Activated naive CD4-positive, alpha-beta T cell (primary cell): ENCODE measurements at places on chromosomes 2 and 18.

GRCh38 chr2:60116161-60116875, 437.1 kb downstream of the BCL11A start:
- DNase-seq, result no peak

- no peak for DNase-seq
These were observed 326.5 kb downstream of the SATB2 start for GRCh38 chr2:199131136-199131655.

DNA sequence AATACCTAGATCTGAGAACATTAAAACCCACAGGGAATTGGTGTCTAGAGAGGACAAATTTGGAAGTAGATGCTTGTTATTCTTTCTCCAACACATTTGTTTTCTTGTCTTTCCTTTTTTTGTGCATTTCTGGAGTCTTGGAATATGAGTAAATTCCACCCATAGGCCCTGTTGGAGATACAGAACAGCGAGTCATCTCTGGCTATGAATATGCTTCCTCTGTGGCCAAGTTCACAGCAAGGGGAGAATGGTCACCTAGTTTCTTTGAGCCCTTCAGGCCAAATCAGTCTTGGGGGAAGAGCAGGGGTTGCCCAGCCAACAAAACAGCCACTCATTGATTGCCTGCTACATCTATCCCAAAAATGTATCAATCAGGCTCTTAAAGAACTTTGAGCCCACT, 31.3 kb downstream of the SP140L start:
- no peak for DNase-seq

GRCh38 chr2:3132466-3132865, 245.2 kb downstream of the EIPR1 start:
- no peak for DNase-seq

DNA sequence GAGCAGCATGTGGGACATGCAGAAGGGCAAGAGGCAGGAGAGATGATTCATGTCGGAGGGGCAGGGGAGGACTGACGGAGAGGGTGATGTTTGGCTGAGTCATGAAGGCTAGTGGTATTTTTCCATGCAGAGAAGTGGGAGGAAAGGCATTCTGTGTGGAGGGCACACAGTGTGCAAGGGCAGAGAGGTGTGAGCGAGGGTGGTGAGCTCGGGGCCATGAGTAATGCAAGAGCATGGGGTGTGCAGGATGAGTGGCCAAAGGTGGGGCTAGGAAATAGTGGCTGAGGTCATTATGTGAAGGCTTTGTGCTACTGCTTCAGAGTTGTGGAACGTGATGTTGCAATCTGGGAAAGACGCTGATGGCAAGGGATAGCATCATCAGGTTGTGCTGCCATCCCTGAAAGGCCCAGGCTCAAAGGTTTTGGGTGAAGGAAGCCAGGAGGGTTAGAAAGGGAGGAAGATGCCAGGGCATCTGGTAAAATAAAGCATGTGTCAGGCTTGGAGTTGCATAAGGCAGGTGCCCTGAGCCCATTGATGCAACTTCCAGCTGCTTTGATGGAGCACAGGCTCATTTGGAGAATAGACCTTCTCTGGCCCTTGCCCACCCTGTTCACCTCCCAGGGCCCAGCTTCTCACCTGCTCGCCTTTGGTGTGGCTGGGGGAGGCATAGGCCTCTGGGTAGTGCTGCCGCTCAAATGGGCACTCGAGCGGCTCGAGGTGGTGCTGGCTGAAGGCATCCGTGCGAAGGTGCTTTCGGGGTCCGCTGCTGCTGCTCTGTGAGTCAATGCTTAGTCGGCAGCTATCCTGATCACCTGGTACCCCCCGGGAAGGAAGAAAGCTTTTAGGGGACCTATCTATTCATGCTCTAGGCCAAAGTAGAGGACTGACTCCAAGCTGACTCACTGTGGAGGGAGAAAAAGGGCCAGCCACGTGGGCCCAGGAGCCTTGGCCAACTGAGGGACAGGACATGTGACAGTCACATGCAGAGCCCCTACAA, 37.5 kb downstream of the PAX8 start:
- DNase-seq, result no peak

GRCh38 chr18:48787203-48788151, 163.3 kb downstream of the SMAD7 start:
- no peak for DNase-seq

GRCh38 chr2:2715036-2715818, 384.2 kb upstream of the MYT1L start:
- DNase-seq, result no peak

GRCh38 chr2:67834482-67834881, 228.3 kb downstream of the C1D start:
- no peak for DNase-seq

- DNase-seq, result no peak
These were observed 21.7 kb downstream of the BCL2 start for GRCh38 chr18:63297687-63298399.

DNA sequence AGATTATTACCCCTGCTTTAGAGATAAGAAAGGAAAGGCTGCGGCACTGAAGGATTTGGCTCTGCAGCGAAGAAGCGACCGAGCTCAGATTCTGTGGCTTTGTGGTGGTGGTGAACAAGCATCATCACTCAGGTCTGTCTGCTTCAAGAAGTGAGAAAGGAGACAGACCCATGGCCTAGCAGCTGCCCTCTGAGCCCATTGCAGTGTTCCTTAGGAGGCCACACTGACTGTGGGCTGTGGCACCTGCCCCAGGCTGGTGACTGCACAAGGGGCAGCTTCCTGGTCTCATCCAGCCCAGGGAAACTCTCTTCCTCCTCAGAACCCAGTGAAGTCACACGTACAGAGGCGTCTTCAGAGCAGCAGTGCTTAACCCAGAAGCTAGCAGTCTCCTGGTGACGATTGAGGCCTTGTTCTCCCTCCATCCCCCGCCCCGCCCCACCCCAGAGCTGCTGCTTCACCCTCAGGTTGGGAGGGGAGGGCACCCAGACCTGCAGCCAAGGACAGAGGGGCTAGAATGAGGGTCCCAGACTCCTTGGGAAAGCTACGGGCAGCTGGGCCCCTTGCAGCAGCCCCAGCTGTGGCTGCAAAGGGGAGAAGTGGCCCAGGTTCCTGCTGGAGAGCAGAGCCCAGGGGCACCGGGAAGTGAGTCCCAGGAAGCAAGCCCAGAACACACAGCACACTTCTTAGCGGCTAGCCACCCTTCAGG, 22.2 kb downstream of the BIN1 start:
- no peak for DNase-seq

GRCh38 chr2:111957872-111958354, 59.5 kb downstream of the MERTK start:
- DNase-seq, result no peak

GRCh38 chr2:85705680-85706039, 11.5 kb downstream of the GNLY start:
- DNase-seq, result no peak

GRCh38 chr18:8657050-8657820, 48.0 kb downstream of the RAB12 start:
- no peak for DNase-seq

GRCh38 chr2:83837823-83838222, 621.3 kb downstream of the SUCLG1 start:
- no peak for DNase-seq

GRCh38 chr18:11260961-11261461, 111.6 kb upstream of the PIEZO2 start:
- no peak for DNase-seq

DNA sequence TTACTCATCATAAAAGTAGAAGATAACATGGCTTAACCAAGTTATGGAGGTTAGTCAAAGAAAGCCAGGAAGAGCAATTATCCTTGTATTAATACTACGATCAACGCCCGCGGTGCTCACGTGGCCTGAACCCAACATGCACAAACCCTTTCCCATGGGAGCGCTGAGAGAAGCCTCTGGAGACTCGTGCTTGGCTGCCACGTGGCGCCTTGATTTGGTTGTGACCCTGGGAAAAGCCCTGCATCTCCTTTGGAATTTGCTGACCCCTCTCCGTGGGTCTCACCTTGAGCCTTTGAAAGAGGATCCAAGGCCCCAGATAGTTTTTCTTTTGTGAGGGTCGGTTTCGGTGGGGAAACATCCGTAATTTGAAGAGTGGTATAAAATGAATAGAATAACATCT, 255.6 kb downstream of the DCDC2C start:
- no peak for DNase-seq

GRCh38 chr2:127609031-127609751, 36.8 kb upstream of the GPR17 start:
- DNase-seq, result no peak

DNA sequence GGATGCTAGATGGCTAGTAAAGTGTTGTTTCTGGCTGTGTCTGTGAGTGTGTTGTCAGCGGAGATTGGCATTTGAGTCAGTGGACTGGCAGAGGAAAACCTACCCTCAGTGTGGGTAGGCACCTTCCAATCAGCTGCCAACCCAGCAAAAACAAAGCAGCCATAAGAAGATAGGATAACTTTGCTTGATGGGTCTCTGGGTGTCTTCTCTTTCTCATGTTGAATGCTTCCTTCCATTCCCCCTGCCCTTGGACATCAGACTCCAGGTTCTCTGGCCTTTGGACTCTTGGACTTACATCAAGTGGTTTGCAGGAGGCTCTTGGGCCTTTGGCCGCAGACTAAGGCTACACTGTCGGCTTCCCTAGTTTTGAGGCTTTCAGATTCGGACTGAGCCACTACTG, 429.0 kb upstream of the ZNF804A start:
- DNase-seq, result no peak

- no peak for DNase-seq
These were observed 99.2 kb downstream of the RAPGEF4 start for GRCh38 chr2:172834881-172835280.

DNA sequence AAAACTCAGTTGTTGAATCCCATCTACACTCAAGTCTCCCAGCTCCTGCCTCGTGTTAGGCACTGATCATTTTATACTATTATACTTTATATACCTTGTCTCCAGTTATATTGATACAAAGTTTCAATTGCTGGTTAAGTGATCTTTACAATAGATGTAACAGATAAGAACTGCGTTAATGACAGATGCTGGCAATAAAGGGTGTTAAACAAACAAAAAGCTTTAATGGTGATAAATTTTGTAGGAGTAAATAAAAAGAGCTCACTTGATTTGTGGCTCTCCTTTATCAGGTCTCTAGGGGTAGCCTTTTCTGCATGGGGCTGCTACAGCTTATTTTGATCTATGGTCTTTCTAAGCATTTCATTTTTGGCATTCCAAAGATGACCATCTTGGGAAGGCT, 106.9 kb upstream of the GAREM1 start:
- DNase-seq, result no peak

GRCh38 chr2:46679761-46680160, 200.4 kb downstream of the TMEM247 start:
- no peak for DNase-seq

DNA sequence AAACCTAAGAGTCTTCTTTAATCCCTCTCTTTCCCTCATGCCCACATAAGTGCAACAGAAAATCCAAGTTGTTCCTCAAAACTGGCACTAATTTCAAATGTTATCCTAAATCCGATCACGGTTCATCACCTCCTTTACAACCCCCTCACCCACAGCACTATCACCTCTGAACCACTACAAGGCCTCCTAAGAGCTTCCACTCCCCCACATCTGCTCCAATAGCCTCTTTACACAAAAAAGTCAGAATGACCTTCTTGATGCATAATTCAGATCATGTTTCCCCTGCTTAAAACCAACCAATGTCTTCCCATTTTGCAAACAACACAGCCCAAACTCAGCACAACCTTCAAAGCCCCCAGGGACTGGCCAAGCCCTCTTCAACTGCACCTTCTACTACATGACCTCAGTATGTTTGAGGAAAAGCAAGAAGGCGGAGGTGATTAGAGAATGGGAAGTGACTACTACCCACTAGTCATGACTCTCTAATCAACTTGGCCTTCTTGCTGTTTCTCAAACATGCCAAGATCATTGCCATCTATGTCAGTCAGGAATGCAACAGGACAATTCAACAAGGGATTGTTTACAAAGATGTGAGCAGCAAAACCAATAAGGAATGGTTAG, 34.6 kb upstream of the GCC2 start:
- no peak for DNase-seq

- no peak for DNase-seq
These were observed 238.2 kb downstream of the CDH7 start for GRCh38 chr18:65988972-65989371.

DNA sequence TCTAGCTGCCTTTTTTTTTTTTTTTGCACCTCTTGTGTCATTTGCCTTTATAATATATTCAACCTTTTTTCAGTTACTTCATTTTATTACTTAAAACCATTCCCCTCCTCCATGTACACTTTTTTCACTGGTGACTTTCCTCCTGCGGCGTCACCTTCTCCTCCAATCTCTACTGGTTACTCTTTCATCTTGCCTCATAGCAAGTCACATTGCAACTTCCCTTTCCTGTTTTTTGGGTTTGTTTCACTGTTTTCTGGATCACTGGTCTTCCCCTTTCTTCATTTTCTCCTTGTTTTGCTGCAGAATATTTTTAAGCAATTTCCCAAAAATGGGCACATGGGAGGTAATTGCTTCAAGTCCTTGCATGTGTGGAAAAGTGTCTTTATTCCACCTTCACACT, 37.7 kb upstream of the GPR155 start:
- no peak for DNase-seq

DNA sequence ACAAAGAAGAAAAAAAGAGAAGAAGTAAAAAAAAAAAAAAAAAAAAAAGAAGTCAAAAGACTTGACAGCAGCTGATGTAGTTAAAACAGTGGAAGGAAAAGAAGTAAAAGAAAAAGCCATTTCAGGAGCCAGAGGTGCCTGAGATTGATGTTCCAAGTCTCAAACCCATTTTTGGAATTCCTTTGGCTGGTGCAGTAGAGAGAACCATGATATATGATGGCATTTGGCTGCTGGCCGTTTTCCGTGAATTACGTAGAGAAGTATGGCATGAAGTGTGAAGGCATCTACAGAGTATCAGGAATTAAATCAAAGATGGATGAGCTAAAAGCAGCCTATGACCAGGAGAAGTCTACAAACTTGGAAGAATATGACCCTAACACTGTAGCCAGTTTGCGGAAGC, 7.6 kb upstream of the CHST10 start:
- no peak for DNase-seq

GRCh38 chr18:23832911-23833310, 143.7 kb downstream of the LAMA3 start:
- no peak for DNase-seq

DNA sequence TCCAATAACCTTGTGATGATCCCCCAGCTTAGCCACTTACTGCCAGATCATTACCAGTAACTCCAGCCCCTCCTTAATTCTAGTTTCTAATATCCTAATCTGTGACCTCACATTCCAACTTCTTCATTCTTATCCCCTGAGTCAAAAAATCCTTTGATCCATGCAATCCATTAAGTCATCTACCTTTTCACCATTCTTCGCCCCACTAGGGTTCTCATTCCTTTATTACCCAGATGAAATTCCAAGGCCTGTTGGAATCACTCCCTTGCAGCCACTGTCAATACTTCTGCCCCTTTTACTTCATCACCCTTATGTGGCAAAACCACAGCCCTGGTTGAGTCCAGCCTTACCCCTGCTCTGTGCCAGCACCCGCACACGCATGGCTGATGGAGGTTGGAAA, 20.3 kb upstream of the IL36G start:
- no peak for DNase-seq

DNA sequence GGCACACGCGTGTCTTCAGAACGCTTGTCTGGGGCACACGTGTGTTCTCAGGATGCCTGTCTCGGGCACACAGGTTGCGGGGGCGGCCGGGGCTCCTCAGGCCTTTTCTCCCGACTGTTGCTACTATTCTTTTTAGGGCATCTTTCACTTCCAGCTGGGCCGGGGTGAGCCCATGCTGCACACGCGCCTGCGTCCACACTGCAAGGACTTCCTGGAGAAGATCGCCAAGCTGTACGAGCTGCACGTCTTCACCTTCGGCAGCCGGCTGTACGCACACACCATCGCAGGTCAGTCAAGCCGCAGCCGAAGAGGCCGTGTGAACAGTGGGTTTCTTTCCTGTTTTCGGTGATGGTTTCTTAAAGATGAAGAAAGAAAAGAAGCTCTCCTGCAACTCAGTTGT, 25.0 kb downstream of the CTDP1 start:
- no peak for DNase-seq

GRCh38 chr2:55133467-55134315, 83.4 kb upstream of the RTN4 start:
- DNase-seq, result no peak
